Endothelial cell (in vitro differentiated cells): ENCODE measurements at places on chromosomes 12 and 14.
A peak's percentile ranks its signal among the peaks of the same experiment; 100 is the strongest.

DNA sequence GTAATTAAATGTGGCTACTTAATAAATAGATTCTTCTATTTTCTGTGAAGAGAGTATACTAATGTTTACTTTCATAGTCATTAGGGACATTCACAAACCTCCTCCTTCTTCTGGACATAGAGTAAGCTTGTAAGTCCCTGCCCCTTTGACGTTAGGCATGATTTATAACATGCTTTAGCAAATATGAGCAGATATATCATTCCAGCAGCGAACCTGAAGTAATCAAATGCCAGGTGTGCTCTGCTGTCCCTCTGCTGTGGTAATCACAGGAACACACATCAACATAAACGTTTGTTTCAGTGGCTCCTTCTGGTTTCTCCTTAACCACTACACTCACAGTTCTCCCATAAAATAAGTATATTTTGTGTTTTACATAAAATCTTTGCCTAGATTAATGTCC, 961.8 kb downstream of the FLRT2 start:
- no peak for DNase-seq

- DNase-seq, result no peak
These were observed 84.2 kb upstream of the TMEM263 start for GRCh38 chr12:106871477-106871876.

GRCh38 chr12:49538510-49539403, at the start of gene KCNH3:
Gene KCNH3 (plus strand): TSS chr12:49539030. CDS start chr12:49539417, 387 bp downstream.
- peak; percentile 60 for DNase-seq

DNA sequence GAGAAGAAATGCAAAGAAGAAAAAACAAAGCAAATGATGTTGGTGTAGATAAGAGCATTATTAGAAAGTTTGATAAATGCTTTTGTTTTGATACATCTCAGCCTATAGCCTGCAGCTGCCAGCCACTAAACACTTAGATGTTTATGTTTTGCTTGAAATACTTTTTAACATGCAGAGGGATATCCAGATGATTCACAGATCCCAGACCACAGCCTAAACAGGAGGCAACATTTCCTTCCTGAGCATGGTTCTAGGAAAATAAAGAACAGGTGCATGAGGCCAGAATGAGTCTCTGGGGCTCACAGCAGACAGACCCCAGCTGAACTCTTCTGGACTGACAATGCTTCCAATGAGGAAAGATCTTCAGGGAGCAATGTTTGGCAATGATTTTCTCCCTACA, 103.7 kb upstream of the EEA1 start:
- no peak for DNase-seq
